ENCODE measurements at places on chromosomes 12 and 14. TPM values are rescaled to one million over a fixed set of nuclear protein-coding genes. Genes with fewer than 3 reads are reported as not detected.

IRAK3 gene
- 0.13 TPM for total RNA-seq

RAB15 gene
- total RNA-seq = 4.7 TPM

CLEC7A gene
- total RNA-seq = 0.62 TPM

PPP4R4 gene
- 1.2 TPM for total RNA-seq

MYF6 gene
- not detected for total RNA-seq

FBXO34 gene
- total RNA-seq = 17.9 TPM

KRT85 gene
- total RNA-seq = not detected

All from CD8-positive, alpha-beta memory T cell (primary cell).